Activated T-cell treated with anti-CD3 and anti-CD28 coated beads, Interleukin-2, amount 50 U/mL, for 1 hour (primary cell): ENCODE measurements at places on chromosomes 3 and 15.

GRCh38 chr15:79282371-79283251 is at the start of gene ANKRD34C:
Gene ANKRD34C, plus strand, starts transcription at chr15:79282722. Its CDS starts 10,563 bp downstream, at chr15:79293285.
- no peak for DNase-seq

GRCh38 chr3:140250010-140250855 is 315.2 kb downstream of the CLSTN2 start:
- no peak for DNase-seq

- no peak for DNase-seq
Observed at GRCh38 chr15:60121845-60122244, 117.7 kb downstream of the FOXB1 start.

DNA sequence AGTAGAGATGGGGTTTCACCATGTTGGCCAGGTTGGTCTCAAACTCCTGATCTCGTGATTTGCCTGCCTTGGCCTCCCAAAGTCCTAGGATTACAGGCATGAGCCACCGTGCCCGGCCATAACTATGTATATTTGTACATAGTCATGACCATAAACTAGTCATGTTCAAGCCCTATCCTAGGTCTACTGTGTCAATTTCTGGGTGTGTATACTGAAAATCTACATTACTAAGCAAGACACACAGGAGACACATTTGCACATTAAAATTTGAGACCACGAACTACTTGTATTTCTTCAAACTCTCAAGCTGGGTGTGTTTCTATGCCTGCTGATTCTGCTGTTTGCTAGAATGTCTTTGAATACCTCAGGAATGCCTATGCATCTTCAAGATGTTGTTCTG is 451.3 kb upstream of the MCTP2 start:
- no peak for DNase-seq

GRCh38 chr15:27070841-27071240 is 99.9 kb downstream of the GABRG3 start:
- no peak for DNase-seq

GRCh38 chr3:175186511-175186910 is 327.4 kb downstream of the NAALADL2 start:
- no peak for DNase-seq

DNA sequence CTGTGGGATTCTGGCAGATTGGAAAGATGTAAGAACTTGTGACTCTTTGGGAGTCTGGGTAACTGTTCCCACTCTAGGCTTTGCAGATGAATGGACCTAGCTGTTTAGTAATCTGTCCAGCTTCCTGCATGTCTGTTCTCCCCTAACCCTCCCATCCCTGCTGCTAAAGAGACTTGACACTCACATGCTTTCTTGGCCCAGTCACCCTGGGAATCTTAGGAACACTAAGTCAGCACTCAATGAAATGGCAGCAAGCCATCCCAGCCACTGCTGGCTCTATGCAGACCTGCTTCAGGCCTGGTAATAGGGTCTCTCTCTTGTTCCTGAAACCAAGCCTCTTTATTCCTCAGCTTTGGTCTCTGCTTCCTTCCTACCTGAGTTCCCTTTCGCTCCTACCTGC is 63.7 kb upstream of the THSD4 start:
- no peak for DNase-seq

DNA sequence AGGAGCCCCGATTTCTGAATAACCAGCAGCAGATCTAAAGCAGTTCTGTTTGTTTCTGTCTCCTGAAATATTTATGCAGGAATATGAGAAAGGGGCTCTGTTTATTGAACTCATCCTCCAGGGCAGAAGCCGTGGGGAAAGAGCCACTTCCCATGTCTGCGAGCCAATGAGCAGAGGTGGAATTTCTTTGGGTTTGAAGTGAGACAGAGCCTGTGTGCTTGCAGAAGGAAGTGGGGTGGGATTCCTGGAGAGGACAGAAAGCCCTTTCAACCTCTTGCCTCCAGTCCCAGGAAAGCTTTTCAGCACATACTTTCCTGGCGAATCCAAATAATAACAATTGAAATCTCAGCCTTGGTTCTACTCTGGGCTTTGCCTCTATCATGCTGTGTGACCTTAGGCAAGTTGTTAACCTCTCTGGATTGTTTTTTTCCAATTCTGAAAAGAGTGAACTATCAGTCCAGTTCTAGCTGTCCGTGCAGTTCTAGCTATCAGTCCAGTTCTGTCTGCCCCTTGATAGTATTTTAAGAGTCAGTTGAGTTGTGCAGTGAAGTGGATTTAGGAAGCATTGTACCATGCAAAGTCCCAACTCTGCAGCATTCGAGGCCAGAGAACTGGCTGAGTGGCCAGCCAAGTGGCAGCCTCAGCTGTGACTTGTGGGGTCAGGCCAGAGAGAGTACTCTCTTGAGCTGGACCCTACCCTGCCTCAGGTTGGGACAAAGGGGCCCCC is 15.9 kb downstream of the CORO2B start:
- no peak for DNase-seq

- no peak for DNase-seq
Observed at GRCh38 chr15:40106203-40107161, 2.2 kb downstream of the BMF start.

GRCh38 chr3:151924753-151925152 is 51.3 kb downstream of the SUCNR1 start:
- DNase-seq, result no peak

DNA sequence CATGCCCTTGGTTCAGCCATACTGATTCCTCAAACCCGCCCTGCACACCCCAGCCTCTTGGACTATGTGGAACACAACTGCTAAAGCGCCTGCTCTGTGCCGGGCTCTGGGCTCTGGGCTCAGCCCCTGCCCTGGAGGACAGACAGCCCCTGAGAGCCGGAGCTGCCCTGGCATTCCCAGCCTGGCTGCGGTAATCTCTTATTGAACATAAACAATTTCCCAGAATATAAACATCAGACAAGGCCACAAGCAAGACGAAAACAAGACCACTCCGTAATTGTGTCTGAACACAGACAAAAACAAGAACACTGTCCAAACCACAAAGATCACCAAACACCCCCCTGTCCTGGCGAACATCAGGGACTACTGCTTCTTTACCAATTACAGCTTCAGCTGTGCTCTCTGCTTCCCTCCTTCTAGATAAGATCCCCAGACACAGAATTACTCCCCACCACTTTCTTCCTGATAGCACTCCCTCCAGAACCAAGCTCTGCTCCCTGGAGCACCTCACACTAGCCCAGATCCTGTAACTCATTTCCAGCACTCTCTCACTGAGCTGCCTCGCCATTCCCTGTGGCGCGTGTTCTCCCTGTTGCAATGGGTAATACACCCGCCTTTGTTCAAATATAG is 57.1 kb upstream of the TLE3 start:
- no peak for DNase-seq

GRCh38 chr3:33363113-33363800 is 76.9 kb downstream of the UBP1 start:
- DNase-seq, result no peak

GRCh38 chr3:171172070-171172469 is 145.6 kb upstream of the SLC2A2 start:
- DNase-seq, result no peak

DNA sequence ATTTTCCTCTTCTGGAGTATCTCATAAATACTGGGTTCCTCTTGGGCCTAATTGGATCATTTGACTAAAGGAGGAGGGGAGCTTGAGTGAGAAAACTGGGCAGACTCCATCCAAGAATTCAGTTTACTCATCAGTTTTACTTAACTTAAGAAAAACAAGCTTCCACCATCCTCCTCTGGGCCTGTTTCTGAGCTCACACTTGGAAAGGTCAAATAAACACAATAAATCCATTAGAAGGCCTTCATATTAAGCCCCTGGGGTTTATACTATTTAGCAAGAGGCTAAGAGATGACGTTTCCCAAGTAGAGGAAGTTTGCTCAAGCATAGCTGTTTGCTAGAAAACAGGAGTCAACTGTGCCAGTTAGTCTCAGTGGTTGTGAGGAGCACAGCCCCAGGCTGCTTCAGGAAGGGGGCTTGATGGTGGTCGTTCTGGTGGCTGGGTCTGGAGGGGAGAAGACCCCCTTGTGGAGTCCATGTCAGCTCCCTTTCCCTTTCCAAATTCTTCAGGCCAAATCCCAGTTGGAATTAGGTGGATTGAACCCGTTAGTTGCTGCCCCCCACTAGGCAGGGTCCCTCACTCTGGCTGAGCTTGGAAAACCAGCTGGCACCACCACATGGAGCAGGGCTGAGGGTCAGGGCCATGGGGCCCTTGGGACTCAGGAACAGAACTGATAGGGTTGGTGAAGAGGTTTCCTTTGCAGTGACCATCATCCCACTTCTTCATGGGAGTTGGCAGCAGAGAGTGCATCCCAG is 64.8 kb downstream of the SPSB4 start:
- DNase-seq, result no peak

- no peak for DNase-seq
Observed at GRCh38 chr3:20101041-20101440, 60.8 kb downstream of the KAT2B start.

DNA sequence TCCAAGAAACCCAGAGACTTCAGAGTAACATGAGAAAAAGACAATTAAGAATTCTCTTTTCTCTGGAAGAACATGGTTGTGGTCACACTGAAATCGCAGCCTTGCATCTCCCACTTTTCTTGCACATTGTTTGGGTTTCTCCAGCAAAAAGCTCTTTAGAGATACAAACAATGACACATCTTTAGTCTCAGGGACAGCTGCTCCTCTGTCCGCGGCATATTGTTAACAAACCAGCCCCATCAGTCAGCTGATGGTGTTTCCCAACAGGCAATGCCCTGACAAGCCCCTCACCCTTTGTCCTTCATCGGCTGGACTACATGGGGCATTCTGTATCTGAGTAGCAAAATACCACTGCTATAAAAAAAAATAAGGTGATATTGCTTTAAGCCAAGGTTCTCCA is 53.4 kb downstream of the UMPS start:
- DNase-seq, result no peak

DNA sequence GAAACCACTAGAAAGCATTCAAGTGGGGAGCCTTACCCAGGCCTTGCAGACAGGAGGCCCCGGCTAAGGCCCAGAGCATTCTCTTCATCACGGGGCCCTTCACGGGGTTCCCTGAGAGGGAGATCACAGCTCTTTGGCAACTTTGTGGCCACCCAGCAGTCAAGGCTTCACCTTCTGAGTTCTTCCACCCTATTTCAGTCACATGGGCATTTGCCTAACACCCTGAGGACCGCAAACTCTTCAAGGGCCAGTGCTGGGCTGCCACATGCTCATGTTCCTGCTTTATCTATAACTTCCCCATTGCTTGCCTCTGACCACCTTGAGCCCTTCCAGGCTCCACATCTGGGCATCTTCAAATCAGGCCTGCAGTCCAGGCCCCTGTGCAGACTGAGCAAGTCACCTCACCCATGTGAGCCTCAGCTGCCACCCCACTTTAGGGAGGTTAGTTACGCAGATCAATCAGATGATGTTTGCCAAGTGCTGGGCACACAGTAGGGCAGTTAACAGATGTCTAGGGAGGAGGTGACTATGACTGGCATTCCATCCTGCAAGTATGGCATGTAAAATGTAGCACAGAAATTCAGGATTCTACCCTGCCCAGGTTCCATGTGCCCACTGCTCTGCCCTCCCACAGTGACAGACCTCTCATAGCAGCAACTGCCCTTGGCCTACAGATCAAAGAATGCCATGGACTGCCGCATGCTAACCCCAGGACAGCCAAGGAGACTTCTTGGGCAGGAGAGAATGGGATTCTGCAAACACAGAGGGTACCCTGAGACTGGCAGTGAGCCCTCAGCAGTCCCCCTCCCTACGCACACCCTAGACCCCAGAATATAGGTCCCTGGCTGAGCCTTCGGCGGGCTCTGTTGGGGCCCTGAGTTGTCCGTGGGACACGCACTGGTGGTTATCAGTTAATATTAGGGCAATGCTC is 37.6 kb upstream of the ZNF710 start:
- no peak for DNase-seq

- DNase-seq, result no peak
Observed at GRCh38 chr3:186932281-186933181, 2.2 kb downstream of the ST6GAL1 start.

GRCh38 chr15:87365186-87365585 is 891.4 kb downstream of the NTRK3 start:
- DNase-seq, result no peak

DNA sequence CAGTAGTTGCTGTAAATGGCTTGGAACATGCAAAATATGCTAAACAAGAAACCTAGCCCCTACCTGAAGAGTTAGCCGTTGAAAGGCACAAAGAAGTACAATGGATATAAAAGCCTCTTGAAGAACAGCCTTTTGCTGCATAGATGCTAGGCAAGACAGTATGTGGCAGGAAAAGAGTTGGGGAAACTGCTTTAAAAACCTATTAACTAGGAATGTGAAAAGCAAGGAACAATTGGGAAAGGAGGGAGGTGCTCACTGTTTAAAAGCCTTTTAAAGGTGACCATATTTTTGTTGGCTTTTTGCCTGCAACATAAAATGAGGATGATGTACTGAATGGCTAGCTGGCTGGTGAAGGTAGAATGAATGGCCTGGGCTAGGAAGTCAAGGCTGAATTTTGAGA is 24.5 kb upstream of the SOX2 start:
- no peak for DNase-seq

GRCh38 chr3:15102256-15102655 is 3.3 kb upstream of the RBSN start:
- DNase-seq, result no peak

DNA sequence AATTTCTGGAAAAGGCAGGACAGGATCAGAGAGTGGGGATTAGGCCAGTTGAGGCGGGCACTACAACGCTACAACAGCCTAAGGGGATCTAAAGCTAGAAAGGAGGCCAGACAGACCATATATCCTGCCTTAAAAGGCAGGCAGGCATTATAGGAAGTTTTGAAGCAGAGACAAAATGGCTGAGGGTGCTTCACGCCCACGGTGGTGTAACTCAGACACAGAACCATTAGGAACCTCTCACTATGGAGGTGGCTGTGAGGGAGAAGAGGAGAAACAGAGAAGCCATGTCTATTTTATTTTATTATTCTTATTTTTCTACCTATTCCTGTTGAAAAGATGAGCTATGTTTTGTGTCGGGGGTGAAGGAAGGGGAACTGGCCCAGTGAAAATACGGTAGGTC is 2.1 kb upstream of the USP4 start:
- DNase-seq, result no peak

- no peak for DNase-seq
Observed at GRCh38 chr3:72675243-72675642, 173.0 kb downstream of the SHQ1 start.

GRCh38 chr3:124791639-124792151 is 61.4 kb downstream of the UMPS start:
- DNase-seq, result no peak

DNA sequence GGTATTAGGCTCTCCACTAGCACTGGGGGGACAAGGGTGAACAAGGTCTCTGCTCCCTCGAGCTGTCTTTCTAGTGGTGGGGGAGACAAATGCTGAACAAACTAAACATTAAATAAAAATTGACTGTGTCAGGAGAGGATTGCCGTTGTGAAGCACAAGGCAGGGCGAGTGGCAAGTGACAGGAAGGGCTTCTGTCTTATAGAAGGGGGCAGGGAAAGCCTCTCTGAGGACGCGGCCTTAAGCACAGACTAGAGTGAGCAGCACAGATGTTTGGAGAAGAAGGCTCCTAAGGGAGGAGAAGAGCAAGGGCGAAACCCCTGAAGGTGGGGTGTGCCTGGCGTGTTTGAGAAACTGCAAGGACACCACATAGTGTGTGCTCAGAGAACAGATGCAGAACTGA is 50.9 kb upstream of the ATP2B2 start:
- no peak for DNase-seq

- DNase-seq, result no peak
Observed at GRCh38 chr15:89695198-89695597, 4.6 kb downstream of the WDR93 start.

GRCh38 chr3:130488288-130488687 is 28.7 kb upstream of the COL6A6 start:
- no peak for DNase-seq

- no peak for DNase-seq
Observed at GRCh38 chr3:185931777-185932612, 5.8 kb downstream of the TRA2B start.

GRCh38 chr3:107651782-107652181 is 129.0 kb downstream of the BBX start:
- no peak for DNase-seq
